ENCODE measurements at places on chromosomes 3 and 15. TPM values are rescaled to one million over a fixed set of nuclear protein-coding genes. Genes with fewer than 3 reads are reported as not detected.

The LSAMP gene
- under 0.01 TPM for total RNA-seq

The GOLGA8R gene
- 1.3 TPM for total RNA-seq

The EXD1 gene
- total RNA-seq = not detected

The MASP1 gene
- total RNA-seq = 0.27 TPM

All from thoracic aorta endothelial cell (primary cell).